ENCODE measurements at places on chromosomes 1 and 21.

DNA sequence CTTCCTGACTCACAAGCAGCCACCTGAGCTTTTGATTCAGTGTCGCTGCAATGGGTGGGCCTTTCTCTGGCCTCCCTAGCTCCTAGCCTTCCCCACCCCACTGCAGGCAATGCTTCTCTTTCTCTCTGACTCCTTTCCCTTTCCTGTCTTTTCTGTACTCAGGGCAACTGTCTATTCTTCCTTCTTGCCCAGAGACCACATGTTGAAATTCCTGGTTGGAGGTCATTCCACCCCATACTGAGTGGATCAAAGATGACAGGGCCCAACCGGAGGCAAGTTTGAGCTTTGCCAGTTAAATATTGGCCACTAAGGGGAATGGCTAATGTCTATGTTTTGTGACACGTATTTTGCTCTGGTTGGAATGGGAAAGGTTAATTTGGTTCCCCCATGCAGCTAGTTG is 65.2 kb upstream of the ARID1A start:
- no peaks in the 10 kb centered on the region for H3K4me1 ChIP-seq
- DNase-seq: no peak
- no peak overlapping the region for H3K4me3 ChIP-seq
- H3K36me3 ChIP-seq: no peaks in the 10 kb centered on the region

DNA sequence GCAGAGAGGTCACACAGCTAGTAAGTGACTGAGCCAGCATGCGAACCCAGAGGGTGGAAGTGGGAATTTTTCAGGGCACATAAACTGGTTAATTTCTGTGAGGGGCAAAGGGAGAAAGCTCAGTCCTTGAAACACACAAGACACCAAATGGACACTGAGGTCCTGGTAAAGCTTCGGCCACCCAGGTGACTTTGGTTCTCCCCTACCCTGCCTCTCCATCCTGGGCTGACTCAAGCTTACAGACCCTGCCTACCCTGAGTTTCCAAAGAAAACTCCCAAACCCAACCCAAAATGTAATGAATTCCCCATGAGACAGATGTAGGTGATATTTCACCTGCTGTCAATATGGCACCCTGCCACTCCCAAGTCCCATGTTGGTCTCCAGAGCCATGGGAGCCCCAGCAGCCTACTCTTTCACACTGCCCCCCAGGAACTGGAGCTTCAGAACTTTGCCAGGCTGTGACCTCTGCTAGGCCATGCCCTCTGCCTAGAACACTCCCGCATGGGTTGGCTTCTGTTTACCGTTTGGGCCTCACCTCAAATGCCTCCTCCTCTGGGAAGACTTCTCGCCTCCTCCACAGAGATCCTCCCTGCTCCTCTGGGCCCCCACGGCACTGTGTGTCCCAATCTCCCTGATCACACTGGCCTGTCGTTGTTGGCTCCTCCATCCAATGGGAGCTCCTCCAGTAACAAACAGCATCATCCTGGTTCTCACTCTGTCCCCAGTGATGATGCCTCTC is 3.7 kb upstream of the LRP8 start:
- H3K27me3 ChIP-seq: peaks cover 61% of the 10 kb centered on the region
- peaks cover 6% of the 10 kb centered on the region for H3K4me1 ChIP-seq

GRCh38 chr21:37868446-37869295 is 47.6 kb downstream of the KCNJ6 start:
- H3K27ac ChIP-seq: no peak overlapping the region
- no peak overlapping the region for H3K4me3 ChIP-seq
- H3K27me3 ChIP-seq: peaks cover 3% of the 10 kb centered on the region
- DNase-seq: no peak

GRCh38 chr21:42233067-42233961 is 14.4 kb downstream of the ABCG1 start:
- peaks cover 47% of the 10 kb centered on the region for H3K27me3 ChIP-seq
- DNase-seq: no peak
- H3K4me1 ChIP-seq: peaks cover 32% of the 10 kb centered on the region

DNA sequence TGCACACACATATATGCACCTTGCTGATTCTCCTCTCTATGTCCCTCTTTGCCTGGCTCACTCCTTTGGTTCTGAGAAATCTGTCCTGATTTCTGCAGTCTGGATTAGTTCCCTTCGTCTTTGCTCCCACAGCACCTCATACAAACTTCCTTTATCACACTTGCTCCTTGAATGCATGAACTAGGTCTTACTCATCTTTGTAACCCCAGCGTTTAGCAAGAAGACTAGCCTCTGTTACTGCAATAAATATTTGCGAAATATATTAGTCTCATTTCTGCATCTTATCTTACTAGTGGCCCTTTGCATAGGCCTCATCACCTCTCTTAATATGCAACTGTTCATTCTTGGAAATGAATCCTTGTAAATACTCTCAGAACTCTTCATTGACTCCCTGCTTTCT is 11.4 kb downstream of the SMYD2 start:
- peaks cover 2% of the 10 kb centered on the region for H3K36me3 ChIP-seq
- no peak overlapping the region for H3K27ac ChIP-seq
- no peaks in the 10 kb centered on the region for H3K27me3 ChIP-seq

- H3K4me3 ChIP-seq: no peak overlapping the region
- DNase-seq: no peak
- H3K4me1 ChIP-seq: no peaks in the 10 kb centered on the region
- H3K36me3 ChIP-seq: no peaks in the 10 kb centered on the region
- H3K27me3 ChIP-seq: peaks cover 51% of the 10 kb centered on the region
Measured at GRCh38 chr1:47209725-47210325, 20.0 kb upstream of the PDZK1IP1 start.

DNA sequence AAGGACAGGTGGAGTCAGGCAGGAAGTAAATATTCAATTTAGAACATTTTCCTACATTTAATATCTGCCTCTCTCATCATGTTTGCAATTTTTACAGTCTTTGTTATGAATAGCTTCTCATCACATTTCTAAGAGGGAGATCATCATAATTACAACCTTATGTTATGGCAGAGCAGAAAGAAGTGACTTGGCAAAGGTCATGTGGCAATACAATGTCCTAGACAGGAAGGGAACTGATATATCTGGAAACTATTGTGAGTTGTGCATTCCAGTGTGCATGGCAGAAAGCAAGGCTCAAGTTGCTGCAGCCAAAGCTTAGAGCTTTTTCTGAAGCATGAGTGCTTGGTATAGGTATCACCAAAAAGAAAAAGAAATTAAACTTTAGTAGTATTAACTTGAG is 43.8 kb upstream of the PRRX1 start:
- H3K4me1 ChIP-seq: no peaks in the 10 kb centered on the region
- DNase-seq: no peak
- H3K27me3 ChIP-seq: peaks cover 3% of the 10 kb centered on the region
- no peak overlapping the region for H3K4me3 ChIP-seq

- DNase-seq: no peak
- H3K27me3 ChIP-seq: no peaks in the 10 kb centered on the region
- H3K4me3 ChIP-seq: no peak overlapping the region
Measured at GRCh38 chr1:60679524-60680375, 402.6 kb upstream of the NFIA start.

DNA sequence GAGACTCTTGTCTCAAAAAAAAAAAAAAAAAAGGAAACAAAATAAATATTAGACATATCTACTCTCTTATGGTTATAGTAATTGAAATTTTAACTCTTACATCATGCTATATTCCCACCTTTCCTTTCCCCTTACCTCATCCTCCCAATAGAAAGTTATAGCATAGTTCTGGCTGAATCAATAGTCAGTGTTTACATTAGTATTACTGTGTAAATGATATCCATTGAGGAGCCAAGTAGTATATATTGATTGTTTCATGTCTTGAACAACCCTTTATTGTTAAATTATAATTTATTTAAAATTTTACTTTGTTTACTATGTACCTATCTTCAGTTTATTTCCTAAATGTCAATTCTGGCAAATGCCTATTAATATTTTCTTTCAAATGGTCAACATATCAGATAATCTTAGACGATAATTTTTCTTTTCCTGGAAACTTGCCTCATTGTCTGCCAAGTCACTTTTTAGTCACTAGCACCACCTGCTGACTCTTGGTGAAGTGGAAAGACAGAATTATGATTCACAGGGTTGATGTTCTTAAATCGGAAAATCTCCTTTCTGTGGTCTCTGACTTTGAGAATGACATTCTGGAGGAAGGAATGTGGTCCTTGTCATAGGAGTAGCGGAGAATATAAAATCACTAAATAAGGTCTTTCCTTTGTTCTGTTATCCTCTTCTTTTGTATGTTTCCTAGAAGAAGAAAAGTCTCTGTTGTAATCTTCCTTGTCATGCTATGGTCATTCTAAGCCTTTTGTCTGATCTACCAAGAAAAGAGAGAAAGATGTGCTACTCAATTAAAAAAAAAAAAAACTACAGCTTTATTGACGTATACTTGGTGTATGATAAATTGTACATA is 8.6 kb downstream of the HJV start:
- H3K36me3 ChIP-seq: no peaks in the 10 kb centered on the region
- no peak overlapping the region for H3K27ac ChIP-seq
- no peak overlapping the region for H3K4me3 ChIP-seq
- no peak for DNase-seq

DNA sequence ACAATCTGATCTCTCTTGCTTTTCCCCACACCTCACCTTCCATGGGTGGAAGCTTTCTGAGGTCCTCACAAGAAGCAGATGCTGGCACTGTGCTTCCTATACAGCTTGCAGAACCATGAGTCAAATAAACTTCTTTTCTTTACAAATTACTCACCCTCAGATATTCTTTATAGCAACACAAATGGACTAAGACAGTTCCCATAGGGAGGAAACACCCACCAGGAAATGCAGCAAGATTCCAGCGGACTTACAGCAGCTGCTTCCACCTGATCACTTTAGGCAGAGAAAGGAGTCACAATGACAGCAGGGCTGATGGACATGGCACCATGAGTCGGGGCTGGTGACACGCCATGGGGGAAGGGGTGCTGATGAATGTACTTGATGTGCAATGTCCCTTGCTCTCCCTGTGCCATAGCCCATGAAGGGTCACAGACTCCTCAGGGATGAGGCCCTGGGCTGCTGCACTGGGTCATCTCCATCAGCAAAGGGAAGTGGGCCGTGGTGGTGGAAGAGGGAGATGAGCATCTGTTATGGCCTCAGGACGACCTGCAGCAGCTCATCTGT is 53.9 kb downstream of the PRSS38 start:
- H3K4me1 ChIP-seq: no peaks in the 10 kb centered on the region
- H3K4me3 ChIP-seq: no peak overlapping the region
- no peak for DNase-seq
- peaks cover 24% of the 10 kb centered on the region for H3K27me3 ChIP-seq
- no peak overlapping the region for H3K27ac ChIP-seq
- H3K36me3 ChIP-seq: no peaks in the 10 kb centered on the region

GRCh38 chr1:107963601-107964335 is 1.2 kb downstream of the VAV3 start:
- peaks cover 11% of the 10 kb centered on the region for H3K4me1 ChIP-seq
- H3K4me3 ChIP-seq: peak overlapping the region; percentile 81
- DNase-seq: no peak
- H3K36me3 ChIP-seq: no peaks in the 10 kb centered on the region
- H3K27me3 ChIP-seq: peaks cover 56% of the 10 kb centered on the region

GRCh38 chr1:12031039-12031980 is 12.0 kb downstream of the MIIP start:
- no peaks in the 10 kb centered on the region for H3K4me1 ChIP-seq
- no peak overlapping the region for H3K27ac ChIP-seq
- no peaks in the 10 kb centered on the region for H3K27me3 ChIP-seq
- DNase-seq: no peak
- H3K36me3 ChIP-seq: peaks cover 14% of the 10 kb centered on the region

- peaks cover 97% of the 10 kb centered on the region for H3K27me3 ChIP-seq
- H3K27ac ChIP-seq: no peak overlapping the region
- no peaks in the 10 kb centered on the region for H3K36me3 ChIP-seq
- H3K4me3 ChIP-seq: peak overlapping the region; percentile 50
- DNase-seq: no peak
Measured at GRCh38 chr1:156845055-156845952, 13.6 kb downstream of the INSRR start.

GRCh38 chr1:200398373-200398772 is 11.5 kb downstream of the ZNF281 start:
- H3K36me3 ChIP-seq: peaks cover 3% of the 10 kb centered on the region
- no peaks in the 10 kb centered on the region for H3K27me3 ChIP-seq
- no peak for DNase-seq

- no peaks in the 10 kb centered on the region for H3K36me3 ChIP-seq
- no peak overlapping the region for H3K4me3 ChIP-seq
- no peaks in the 10 kb centered on the region for H3K4me1 ChIP-seq
- no peak for DNase-seq
- H3K27ac ChIP-seq: no peak overlapping the region
Measured at GRCh38 chr1:169024800-169025271, 81.7 kb upstream of the ATP1B1 start.

- no peak overlapping the region for H3K4me3 ChIP-seq
- no peak for DNase-seq
- H3K36me3 ChIP-seq: peaks cover 22% of the 10 kb centered on the region
Measured at GRCh38 chr1:8462371-8462892, 144.5 kb downstream of the SLC45A1 start.

DNA sequence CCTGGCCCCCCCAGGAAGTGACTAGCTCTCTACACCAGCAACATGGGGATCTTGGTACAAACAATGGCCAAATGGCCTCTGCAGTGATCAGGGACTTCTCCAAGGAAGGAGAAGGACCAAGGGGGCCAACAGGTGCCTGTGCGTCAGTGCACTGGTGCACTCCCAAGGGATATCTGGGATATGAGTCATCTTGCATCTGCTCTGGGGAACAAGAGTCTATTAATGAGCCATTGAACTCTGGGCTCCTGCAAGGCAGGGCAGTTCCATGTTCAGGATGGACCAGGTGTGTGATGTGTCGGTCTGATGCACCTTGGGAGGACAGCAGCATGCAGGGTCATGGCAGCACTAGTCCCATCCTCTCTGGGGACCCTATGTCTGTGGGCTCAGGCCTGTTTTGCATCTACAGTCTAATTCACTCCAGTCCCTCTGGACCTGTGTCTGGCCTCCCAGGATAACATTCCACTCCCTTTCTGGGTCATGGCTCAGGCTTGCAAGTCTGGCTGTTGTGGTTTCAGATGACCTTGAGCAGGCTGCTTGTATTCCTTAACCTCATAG is 125.3 kb downstream of the TRABD2B start:
- H3K4me3 ChIP-seq: no peak overlapping the region
- peak overlapping the region; percentile 27 for H3K27ac ChIP-seq
- no peaks in the 10 kb centered on the region for H3K27me3 ChIP-seq
- DNase-seq: no peak

DNA sequence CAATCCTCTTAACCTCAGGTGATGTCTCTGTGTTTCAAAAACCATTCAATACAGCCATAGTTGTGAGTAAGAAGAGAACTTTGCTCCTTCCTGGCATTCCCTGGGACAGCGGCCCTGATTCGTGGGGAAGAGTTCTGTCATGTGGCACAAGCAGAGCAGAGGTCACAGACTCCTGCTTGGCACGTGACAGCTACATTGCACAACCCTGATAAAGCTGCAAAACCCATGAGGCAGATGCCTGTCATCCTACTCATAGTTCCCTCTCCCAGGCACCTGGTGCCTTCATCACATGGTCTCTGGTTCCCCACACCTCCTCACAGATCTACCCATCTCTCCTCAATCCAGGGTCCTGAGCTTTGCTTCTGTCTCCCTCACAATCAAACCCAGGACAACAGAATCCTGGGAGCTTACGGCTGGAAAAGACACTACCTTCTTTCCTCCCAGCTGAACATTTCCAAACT is 70.8 kb downstream of the PLPP3 start:
- no peak overlapping the region for H3K27ac ChIP-seq
- no peak for DNase-seq
- H3K4me1 ChIP-seq: peaks cover 28% of the 10 kb centered on the region
- H3K4me3 ChIP-seq: no peak overlapping the region
- H3K36me3 ChIP-seq: peaks cover 34% of the 10 kb centered on the region

GRCh38 chr1:107196973-107197562 is 56.2 kb downstream of the NTNG1 start:
- no peak overlapping the region for H3K27ac ChIP-seq
- H3K27me3 ChIP-seq: no peaks in the 10 kb centered on the region
- no peak for DNase-seq
- peaks cover 10% of the 10 kb centered on the region for H3K4me1 ChIP-seq
- no peaks in the 10 kb centered on the region for H3K36me3 ChIP-seq
- H3K4me3 ChIP-seq: no peak overlapping the region
